ENCODE measurements at places on chromosomes 2 and 18.
A peak's percentile ranks its signal among the peaks of the same experiment; 100 is the strongest.

DNA sequence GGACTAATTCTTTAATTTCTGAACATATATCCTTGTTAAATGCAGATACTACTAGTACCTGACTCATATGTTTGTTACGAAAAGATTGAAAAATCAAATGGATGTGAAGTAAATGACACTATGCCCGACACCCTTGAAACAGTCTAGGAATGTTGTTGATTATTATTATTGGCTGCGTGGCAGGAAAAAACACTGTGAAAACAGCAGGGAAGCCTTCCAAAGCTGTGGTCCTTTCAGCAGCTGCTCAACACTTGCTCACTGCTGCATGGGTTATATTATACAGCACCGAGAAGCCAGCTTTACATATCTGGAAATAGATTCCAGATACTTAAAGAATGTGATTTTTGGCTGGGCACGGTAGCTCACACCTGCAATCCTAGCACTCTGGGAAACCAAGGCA lies 26.5 kb downstream of the CRYGD start:
- DNase-seq: no peak

DNA sequence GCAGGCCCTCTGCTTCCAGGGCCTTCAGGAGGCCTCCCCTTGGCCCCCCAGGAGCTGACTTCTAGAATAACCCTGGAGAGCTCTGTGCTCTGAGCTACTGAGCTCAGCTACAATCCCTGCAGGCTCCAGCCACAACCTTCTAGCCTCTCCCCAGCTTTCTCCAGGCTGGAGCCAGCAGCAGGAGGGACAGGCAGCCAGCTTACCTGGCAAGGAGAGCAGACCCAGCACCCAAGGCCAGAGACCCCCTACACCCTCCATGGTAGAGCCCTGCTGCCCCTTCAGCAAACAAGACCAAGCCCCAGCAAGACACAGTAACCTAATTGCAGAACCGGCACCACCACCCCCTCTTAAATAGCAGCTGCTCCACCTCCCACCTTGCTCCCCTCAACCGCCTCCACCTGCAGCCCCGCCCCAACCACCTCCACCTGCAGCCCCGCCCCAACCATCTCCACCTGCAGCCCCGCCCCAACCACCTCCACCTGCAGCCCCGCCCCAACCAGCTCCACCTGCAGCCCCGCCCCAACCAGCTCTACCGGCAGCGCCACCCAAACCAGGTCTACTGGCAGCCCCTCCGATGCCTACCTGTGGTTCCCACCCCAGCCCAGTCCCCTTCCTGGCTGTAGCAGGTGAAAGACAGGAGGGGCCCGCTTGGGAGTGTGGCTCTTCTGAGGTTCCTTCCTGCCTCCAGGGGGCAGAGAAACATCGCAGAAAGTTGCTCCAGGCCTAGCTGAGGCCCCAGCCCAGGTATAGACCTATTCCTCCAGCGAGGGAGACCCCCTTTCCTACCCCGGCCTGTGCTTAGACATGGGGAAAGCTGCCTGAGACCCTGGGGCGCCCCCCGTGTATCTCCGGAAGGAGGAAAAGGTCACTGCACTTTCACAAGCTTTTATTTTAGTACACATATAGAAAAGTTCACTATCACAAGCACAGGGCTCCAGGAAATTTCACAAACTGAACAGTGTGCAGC lies at the start of gene ASTL:
Gene ASTL (minus strand): TSS at position 324 of the 967 bp plus-strand sequence. CDS start 66 bp downstream, at position 258.
- peak; percentile 66 for DNase-seq

GRCh38 chr18:35581898-35582641 lies 530 bp downstream of the GALNT1 start:
- DNase-seq: no peak

- no peak for DNase-seq
Observed at GRCh38 chr18:63336366-63337099, 17.0 kb upstream of the BCL2 start.

GRCh38 chr2:105397025-105397722 lies 1.7 kb downstream of the FHL2 start:
- DNase-seq: no peak

DNA sequence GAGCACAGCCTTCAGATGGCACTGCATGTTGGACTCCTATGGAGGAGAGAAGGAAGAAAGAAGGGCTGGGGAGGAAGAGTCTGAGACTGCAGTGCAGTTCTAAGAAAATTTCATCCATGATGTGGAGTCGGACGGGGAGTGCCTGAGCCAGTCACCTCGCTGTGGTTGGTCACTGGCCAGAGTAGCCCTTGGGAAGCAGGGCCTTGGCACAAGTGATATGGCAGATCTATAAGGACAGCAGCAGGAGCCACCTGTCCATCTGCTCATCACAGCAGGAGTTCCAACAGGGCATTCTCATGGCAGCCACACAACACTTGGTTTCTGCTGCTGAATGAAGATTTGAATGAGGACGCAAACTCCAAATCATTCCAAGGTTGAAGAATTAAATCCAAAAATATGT lies 314.8 kb downstream of the CYP26B1 start:
- no peak for DNase-seq

DNA sequence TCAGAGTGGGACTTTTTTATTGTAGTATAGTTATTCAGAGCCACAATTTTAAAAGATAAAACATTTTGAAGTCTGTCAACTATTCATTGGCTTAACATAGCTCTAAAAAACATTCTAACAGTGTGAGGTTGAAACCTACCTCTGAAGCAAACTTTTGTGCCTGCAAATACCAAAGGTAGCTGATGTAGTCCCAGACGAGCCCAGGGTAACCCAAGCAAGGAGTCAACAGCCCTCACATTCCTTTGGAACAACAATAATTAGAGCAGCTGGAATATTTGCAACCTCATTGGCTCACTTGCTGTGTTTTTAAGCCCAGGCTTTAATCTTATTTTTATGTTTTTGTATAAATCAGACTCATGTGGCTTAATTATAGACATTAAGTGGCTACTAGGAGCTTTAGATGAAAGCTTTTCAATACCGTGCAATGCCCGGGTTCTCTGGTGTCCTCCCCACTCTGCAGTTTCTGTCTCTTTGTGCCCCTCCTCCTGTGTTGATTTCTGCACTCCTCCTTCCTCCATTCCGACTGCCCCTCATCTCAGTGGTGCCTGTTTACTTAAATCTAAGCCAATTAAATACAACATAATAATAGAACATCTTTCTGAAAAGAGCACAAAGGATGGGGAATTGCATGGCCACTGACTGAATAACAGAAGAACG lies 157.9 kb upstream of the UNC80 start:
- DNase-seq: no peak

- DNase-seq: no peak
Observed at GRCh38 chr18:26127786-26128185, 5.9 kb upstream of the PSMA8 start.

DNA sequence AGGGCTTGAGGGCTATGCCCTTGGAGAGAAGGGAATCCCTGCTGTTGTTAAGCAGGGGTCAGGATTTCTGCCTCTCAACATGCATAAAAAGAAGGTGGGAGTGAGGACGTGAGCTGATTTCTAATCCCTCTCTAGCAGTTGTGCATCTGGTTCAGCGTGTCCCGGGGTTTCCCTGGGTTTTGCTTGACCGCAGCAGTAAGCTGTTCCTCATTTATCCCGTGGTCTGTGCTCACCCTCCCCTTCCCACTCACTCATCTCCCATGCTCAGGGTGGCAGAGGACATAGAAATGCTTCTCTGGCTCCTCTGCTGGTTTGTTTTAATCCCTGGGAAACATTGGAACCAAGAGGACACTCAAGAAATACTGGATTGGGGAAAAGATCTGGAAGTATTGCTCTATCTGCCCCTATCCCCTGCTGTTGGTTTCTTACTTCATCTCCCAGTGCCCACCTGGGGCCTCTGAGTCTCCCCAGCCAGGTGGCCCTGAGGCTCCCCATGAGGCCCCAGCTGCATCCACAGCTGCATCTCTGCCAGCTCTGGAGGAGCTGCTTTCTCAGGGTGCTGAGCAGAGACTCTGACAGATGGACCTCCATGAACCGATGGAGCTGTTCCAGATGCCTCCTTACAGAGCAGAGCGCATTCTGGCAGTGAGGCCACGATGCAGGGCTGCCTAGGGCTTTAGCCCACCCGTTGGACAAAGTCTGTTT lies 36.1 kb downstream of the TET3 start:
- DNase-seq: no peak

GRCh38 chr2:109375131-109375561 lies 238.6 kb downstream of the SEPTIN10 start:
- DNase-seq: no peak

DNA sequence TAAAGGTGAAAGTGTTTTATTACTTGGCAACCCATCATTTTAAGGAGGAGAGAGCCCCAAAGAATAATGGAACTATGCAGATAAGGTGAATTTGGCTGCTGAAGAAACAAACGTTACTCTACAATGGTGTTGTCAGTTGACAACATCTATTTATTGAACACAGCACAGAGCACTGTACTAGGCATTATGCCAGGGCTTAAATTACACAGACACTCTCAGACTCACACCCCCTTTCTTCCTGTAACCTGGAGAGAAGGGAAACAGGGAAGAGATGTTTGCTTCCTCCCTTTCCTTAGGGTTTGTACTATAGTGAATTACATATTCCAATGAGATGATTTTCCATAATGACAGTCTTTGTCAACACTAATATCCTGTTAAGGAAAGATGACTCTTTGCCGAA lies 94.0 kb upstream of the ATP5MC3 start:
- DNase-seq: no peak

DNA sequence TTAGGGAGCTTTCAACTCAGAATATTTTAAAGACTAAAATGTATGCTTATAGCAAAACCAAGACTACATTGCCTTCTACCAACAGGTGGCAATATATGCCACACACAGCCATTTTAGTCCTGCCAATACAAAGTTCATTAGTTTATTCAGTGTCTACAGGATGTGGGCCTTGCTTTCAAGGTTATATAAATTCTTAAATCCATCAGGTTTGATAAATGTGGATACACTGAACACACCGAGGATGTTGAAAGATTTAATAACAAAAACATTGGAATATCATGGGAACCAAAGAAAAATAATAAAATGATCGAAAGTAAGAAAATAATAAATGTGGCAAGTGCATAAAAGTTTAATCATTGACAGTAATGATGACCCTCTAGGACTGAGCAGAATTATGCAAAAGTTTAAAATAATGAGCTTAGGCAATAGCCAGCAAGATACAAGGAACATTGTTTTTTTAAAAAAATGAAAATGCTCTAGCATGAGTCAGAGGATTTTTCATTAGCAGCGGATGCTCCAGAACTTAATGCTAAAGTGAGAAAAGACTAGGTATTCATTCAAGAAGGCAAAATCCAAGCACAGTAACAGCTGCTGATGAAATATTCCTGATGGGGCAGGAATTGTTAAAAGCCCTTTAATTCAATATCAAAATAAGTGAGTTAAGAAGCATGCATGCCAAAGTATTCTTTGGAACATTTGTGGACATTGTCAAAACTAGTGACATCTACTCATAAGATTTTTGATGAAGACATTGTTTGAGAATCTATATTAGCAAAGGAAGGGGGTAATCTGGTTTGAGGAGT lies 14.2 kb downstream of the SCN9A start:
- no peak for DNase-seq

DNA sequence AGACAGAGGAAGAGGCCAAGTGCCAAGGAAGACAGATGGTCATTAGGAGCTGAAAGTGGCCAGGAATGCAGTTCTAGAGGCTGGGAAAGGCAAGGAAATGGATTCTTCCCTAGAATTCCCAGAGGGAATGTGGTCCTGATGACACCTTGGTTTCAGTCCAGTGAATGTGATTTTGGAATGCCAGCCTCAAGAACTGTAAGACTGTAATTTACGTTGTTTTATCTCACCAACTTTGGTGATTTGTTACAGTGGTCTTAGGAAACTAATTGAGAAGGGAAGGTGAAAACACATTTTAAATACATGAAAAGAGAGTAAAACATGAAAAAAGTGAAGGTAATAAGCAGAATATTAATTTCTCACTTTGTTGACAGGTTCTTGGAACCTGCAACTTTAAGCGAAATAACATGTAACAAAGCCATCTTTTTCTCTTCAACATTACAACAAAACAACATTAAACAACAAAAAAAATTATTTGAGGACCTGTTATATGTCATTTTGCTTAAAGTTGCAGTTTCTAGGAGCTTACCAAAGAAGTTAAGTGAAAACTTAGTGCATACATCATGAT lies 370.2 kb downstream of the METTL4 start:
- DNase-seq: no peak

GRCh38 chr2:154280543-154280942 lies 408.8 kb downstream of the GALNT13 start:
- DNase-seq: no peak

DNA sequence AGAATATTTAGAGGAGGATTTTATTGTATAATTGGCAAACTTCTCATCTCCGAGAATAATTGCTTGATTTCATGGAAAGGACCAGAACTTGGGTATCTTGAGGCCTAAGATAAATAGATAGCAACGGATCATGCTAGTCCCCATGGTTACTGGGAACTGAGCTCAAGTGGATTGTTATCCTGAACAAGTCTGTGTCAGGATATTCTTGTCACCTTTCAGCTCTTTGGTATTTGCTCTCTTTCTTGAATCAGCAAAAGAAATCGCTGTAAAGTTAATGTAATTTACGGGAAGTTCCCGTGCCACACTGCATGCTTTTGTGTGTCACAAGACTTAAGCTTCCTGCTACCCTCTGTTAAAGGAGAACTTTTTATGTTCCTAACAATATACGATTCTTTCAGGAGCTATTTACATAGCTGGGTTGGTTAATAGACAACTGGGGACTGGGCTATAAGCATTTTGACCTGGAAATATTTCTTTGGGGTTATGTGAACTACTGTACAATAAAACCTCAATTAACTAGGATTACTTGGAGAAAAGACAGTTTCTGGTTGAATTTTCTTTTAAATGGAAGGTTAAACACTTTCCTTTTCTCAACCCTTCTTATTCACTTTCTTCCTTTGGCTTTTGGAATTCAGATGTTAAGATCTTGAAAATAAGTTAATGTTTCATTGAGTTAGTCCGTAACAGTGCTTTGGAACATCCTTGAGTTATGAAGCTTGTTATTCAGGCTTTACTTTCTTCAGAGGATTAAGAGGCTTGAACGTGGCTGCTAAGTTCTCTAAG lies 151.2 kb downstream of the FMNL2 start:
- DNase-seq: no peak

- DNase-seq: no peak
Observed at GRCh38 chr2:202215179-202215578, 23.2 kb downstream of the SUMO1 start.

GRCh38 chr2:187431911-187432310 lies 16.1 kb downstream of the CALCRL start:
- no peak for DNase-seq
